ENCODE measurements at places on chromosomes 7 and 10.

- no peak for DNase-seq
These were observed 12.5 kb downstream of the MMS19 start for GRCh38 chr10:97485647-97486281.

GRCh38 chr7:72080865-72081510 lies 331.1 kb downstream of the CALN1 start:
- DNase-seq = no peak

DNA sequence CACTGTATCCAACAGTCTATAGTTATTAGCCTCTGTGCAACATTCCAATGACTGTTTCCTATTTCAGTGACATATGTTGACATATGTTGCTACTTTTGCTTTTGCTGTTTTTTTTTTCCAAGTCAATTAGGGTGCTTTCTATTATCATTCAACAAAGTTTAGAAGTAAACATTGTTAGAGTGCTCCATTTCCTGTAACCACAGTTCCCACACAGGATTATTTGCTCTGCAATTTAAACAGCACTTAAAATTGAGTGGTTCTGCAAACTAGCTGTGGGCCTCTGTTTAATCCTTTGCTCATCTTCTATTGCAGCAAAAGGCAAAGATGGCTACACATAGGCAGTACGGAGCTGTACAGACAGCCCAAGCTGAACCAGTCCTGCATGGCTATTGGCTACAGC lies 46.5 kb upstream of the PTN start:
- peak; percentile 82 for DNase-seq

DNA sequence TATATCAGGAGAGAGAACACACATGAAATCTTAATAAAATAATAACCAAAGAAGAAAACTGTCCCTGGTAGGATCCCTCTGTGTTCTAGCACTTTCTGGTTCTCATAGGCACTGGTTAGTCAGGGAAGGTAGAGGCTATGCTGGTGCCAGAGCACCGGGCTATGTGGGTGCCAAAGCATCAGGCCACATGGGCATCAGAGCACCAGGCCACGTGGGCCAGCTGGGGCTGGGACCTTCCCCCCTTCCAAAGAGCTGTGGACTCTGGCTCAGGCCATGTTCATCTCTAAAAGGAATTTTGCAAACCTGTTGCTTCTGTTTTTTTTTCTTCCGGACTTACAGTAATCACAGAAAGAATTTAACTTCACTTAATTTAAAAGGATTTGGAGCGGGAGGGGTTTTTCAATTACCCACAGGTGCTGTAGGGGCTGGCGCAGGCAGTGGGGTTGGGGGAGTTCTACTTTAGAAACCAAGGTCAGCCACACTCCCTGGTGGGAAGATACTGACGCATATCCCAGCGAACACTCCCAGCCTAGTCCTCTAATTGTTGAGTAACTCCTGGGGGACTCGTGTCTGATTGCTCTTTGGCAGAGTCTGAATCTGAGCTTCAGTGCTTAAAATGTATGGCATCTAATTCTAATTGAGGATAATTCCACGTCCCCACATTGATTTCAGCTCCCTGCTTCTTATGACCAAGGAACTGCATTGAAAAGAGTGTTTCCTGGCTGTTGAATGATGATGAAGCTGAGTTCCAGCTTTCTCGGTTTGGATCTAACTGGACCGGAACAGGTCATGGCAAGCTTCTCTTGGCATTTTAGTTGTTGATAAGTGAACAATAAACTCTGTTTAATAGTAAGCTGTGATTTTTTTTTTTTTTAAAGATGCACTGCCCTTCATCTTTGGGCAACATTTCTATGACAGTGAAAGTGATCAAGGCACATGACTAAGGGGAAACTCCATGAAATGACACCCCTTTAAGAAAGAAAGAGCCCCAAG lies 110.7 kb upstream of the FZD8 start:
- no peak for DNase-seq

- no peak for DNase-seq
These were observed 250.9 kb downstream of the MAD1L1 start for GRCh38 chr7:1981878-1982230.

- DNase-seq = no peak
These were observed 1014.7 kb upstream of the LRRN3 start for GRCh38 chr7:110076194-110076593.

DNA sequence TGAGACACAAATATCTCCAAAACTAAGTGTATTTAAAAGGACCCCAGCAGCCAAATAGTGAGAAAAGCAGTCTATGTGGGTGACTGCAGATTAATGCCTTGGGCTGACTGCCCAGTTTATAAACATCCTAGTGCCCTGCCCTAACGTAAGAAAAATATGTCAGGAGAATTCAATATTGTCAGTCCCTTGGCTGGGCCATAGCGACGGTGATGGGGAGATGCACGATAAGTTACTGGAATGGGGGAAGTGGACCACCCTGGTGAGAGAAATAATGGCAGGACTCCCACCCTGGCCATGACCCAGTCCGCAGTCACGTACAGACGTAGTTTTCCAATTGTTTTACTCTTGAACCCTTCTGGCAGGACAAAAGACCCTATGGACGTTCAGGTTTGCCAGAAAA lies 48.0 kb downstream of the JCAD start:
- DNase-seq = no peak

DNA sequence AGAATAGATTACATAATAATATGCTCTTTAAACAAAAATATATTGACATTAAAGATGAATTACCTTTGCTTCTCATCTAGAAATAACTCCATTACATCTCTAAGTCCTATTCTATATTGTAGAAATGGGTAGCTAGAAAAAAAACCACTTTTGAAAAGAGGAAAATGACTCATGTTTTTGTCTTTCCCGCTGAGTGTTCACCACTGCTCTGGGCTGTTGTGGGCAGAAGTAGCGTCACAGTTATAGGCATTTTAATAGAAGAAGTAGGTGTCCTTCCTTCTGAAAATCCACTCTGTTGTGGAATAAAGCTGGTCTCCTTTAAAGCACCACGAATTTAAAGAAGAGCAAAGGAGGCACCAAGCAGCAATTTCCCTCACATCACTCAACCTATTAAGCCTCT lies 117.6 kb upstream of the NFE2L3 start:
- DNase-seq = no peak

GRCh38 chr7:55593515-55594318 lies 21.4 kb upstream of the VOPP1 start:
- DNase-seq = peak; percentile 27

DNA sequence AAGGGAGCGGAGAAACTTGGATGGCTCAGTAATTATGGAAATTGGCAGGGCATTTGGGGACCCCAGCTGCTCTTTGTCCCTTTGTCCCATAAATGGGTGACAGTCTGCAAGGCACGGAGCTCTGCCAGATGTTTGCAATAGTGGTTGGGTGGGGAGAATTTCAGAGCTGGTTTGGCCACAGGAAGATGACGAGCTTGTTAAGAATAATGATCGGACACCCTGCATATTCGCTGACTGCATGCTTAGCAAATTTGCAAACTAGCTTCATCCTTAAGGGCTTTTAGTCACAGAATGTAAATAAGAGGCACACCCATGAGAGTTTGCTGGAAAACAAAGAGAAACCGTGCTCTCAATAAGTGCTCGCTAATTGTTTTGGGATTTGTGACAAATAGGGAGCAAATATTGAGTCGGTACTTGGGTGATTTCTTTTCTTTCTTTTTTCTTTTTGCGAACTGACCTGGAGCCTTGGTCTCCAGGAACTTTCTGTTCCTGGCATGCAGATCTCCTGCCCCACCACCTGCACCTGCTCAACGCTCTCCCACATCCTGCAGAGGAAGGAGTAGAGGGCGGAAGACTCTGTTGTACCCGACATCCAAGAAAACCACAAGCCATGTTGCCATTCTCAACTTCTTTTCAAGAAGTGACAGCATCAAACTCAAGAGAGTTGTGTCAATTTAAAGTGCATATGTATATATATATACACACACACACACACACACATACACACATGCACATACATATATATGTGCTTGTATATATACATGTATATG lies 238.9 kb downstream of the CAMK1D start:
- DNase-seq = peak; percentile 65

GRCh38 chr10:14556285-14556956 lies 218.3 kb downstream of the FAM107B start:
- DNase-seq = no peak

DNA sequence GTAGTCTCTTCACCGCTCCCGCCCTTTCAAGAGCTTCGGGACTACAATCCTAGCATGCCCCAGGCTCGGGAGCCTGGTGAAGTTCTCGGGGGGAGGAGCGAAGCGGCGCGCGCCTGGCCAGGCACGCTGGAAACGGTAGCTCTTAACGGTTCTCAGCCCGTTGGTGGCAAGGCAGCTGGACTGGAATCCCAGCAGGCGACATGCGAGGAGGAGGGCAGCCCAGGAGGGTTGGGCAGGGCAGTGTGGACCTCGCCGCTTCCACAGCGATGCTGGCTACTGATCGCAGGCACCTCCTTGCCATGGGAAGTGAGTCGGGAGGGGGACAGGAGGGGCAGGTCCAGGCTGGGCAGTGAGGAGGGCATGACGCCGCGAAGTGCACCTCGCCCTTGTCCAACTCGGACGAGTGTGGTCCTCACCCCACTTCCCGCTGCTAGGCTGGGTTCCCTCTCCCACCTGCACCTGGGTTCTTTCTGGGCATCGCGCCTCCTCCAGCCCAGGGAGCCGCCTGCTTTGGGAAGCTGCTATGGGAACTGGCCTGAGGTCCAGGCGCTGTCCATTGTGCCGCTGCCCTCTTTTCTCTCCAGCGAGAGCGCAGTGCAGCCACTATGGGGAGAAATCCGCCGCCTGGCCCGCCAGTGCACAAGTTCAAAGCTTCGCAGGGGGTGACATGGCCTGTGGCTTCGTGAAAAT lies 367.8 kb upstream of the NUPR2 start:
- DNase-seq = no peak

- DNase-seq = no peak
These were observed 311.9 kb upstream of the POT1 start for GRCh38 chr7:125241548-125241947.

GRCh38 chr7:149598721-149599308 lies 101.2 kb upstream of the ZNF746 start:
- no peak for DNase-seq

- DNase-seq = peak; percentile 24
These were observed 129.8 kb upstream of the PPP1R3A start for GRCh38 chr7:114048386-114049235.

DNA sequence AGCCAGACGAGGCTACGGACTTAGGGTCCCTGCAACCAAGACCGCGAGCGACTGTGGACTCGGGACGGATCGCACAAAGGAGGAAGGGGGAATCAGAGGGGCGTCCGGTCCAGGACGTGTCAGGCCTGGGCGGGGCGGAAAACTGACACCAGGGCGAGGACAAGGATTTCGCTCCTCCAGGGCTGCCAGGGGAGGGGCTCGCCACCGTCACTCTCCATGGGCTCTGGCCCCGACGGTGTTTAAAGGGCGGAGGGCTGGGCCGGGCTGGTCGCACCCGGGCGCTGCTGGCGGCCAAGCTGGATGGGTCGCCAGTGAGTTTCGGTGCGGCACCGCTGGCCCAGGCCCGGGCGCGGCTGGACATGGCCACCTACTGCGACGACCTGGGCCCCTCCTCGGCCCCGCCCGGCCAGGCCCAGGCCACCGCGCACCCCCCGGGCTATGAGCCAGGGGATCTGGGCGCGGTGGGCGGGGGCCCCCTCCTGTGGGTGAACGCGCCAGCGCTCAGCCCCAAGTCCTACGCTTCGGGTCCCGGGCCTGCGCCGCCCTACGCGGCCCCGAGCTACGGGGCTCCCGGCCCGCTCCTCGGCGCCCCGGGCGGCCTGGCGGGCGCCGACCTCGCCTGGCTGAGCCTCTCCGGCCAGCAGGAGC lies at the start of gene FOXI2:
Gene FOXI2 (plus strand): TSS at position 271 of the 648 bp plus-strand sequence. CDS start 89 bp downstream, at position 360.
- DNase-seq = no peak

- DNase-seq = no peak
These were observed 3.7 kb downstream of the ITPRIP start for GRCh38 chr10:104334561-104334960.

All from NCI-H748 treated with DMSO at 0.1 percent for 48 hours (cell line).